ENCODE measurements at places on chromosomes 2 and 18. TPM values are rescaled to one million over a fixed set of nuclear protein-coding genes. Genes with fewer than 3 reads are reported as not detected.
A peak's percentile ranks its signal among the peaks of the same experiment; 100 is the strongest.

DNA sequence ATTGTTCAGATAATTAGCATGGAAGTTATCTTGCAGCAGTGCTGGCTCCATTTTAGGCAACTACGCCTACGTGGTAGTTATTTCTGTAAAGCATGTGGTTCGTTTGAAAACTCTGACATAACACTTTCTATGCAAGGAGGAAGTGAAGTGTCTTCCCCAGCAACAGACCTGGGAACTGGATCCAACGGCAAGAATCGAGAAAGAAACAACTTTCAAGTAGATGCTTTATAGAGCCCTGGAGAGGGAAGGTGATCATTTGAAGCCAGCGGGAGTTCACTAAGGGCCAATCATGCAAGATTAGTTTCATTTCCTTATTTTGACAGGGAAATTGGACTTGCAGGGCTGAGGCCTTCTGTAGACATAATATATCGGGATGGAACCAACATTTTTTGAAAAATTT is 218.3 kb downstream of the ACKR3 start:
- DNase-seq = no peak

Gene CFAP65
- polyA plus RNA-seq = 0.22 TPM

GRCh38 chr2:205713086-205713485 is 30.8 kb downstream of the NRP2 start:
- no peak for DNase-seq

DNA sequence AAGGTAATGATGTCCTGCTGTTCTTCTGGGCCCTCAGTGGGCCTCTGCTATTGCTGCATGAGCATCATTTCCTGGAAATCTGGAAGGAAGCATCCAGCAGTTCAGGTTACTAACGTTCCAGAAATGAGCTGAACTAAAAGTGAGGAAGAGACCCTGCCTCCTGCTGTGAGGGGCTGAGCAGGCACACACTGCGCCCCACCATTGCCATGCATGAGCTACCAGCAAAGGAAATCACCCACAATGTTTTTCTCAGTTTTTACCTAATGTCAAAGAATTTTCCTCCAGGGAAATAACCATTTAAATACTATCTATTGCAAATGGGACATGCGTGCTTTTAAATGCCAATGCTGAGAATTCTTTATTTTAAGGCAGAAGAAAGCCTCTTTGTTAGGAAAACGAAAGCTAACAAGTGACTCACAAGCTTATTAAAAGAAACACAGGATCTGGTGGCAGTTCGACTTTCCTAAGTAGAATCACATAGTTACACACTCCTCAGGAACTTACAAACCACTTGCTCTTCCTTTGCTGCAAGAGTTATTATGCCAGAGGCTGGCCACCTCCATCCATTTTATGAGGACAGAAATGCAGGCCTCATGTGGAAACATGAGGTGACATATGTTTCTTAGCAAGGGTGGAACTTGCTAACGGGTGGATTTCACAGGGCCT is 152.6 kb upstream of the TTC39C start:
- no peak for DNase-seq

- no peak for DNase-seq
These were observed 201.3 kb upstream of the OSR1 start for GRCh38 chr2:19559596-19560240.

- peak; percentile 15 for DNase-seq
These were observed 839 bp upstream of the GPR148 start for GRCh38 chr2:130728007-130728454.

DNA sequence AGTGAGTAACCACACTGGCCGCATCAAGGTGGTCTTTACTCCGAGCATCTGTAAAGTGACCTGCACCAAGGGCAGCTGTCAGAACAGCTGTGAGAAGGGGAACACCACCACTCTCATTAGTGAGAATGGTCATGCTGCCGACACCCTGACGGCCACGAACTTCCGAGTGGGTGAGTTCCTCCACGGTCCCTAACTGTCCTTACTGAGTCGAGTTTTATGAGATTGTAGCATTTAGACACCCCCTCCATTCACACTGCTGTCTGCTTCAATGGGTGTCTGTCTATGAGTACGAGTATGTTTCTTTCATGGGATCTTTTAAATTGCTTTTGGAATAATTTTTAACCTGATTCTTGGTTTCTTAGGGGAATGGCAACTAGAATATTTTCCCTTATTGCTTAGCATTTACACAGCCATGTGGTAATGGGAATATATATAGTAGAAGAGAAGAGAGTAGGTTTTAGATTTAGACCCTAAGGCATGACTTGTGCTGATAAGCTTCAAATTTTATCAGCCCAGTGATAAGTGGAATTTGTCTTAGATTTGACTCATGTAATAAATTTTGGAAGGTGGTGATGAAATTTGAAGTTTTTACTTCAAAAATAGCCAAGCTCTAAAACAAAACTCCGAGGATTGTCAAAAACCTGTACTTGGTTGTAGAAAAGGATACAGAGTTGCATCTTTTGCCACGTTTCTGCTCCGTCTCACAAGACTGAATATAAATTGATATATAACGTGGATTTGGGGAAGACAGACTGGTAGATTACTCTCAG is 188.2 kb downstream of the LTBP1 start:
- no peak for DNase-seq

Gene KCNF1
- polyA plus RNA-seq = 4.2 TPM

Gene FAM110C
- 0.08 TPM for polyA plus RNA-seq

- DNase-seq = no peak
These were observed 77.4 kb upstream of the LDLRAD4 start for GRCh38 chr18:13141209-13141608.

- peak; percentile 17 for DNase-seq
These were observed 557.1 kb upstream of the CHAC2 start for GRCh38 chr2:53210538-53210937.

Measured in A549 (cell line).